Activated naive CD4-positive, alpha-beta T cell treated with anti-CD3 and anti-CD28 coated beads, Interleukin-2, amount 10 ng/mL, durations not matched to agents 5 hours and 36 hours (primary cell): ENCODE measurements at places on chromosomes 6 and 20. TPM values are rescaled to one million over a fixed set of nuclear protein-coding genes. Genes with fewer than 3 reads are reported as not detected.

Gene LZTS3
- total RNA-seq, result 1.6 TPM

Gene DEFB132
- not detected for total RNA-seq

Gene LINC00237
- total RNA-seq, result not detected

Gene OR2H2
- total RNA-seq, result not detected

Gene ARMH2
- total RNA-seq, result 2.4 TPM

Gene MAN1A1
- total RNA-seq, result 7.6 TPM

Gene SEC63
- 65.0 TPM for total RNA-seq

Gene SMPD2
- 17.6 TPM for total RNA-seq

Gene CFB
- not detected for total RNA-seq

Gene FABP7
- not detected for total RNA-seq

Gene SCRT2
- total RNA-seq, result not detected

Gene CENPW
- total RNA-seq, result 38.8 TPM

Gene C20orf144
- 0.18 TPM for total RNA-seq

Gene TDRD6
- total RNA-seq, result not detected

Gene NKX2-2
- not detected for total RNA-seq

Gene NHLRC1
- 0.78 TPM for total RNA-seq

Gene B3GAT2
- 0.05 TPM for total RNA-seq

Gene ZNF391
- total RNA-seq, result 2.2 TPM
